ENCODE measurements at places on chromosomes 3 and 15. TPM values are rescaled to one million over a fixed set of nuclear protein-coding genes. Genes with fewer than 3 reads are reported as not detected.

- DNase-seq: peak; percentile 73
- H3K4me1 ChIP-seq: peaks cover 3% of the 10 kb centered on the region
- H3K27me3 ChIP-seq: peaks cover 79% of the 10 kb centered on the region
- H3K4me3 ChIP-seq: no peak overlapping the region
Measured at GRCh38 chr15:88605189-88606069, 15.7 kb upstream of the AEN start.

DNA sequence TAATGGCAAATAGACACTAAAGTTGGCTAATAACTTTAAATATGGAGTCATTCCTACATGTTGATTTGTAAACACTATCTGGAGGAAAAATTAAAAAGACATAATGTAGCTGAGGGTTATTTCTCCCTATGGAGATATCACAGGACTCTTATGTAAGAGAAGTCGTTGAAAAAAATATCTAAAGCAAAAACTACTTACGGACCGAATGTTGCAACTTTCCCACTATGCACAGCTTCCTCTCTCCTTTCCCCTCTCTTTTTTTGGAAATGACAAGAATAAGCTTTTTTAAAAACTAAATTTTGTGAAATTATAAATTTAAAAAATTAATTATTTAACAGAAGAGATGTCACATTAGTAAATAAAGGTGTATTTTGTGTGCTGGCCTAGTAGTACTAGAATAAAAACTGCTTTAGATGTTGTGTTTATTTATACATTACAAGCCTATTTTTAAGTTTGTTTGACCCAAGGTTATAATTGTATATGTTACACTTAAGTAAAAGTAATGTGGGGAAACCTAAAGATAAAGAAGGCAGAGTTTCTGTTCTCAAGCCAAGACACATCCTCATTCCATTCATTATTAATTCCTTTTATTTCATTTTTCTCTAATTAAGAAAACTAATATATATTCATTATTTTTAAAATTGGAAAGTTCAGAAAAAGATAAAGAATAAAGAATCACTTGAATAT, 20.7 kb upstream of the PPARG start:
- H3K36me3 ChIP-seq: no peaks in the 10 kb centered on the region
- H3K27me3 ChIP-seq: no peaks in the 10 kb centered on the region
- H3K4me3 ChIP-seq: no peak overlapping the region
- H3K4me1 ChIP-seq: no peaks in the 10 kb centered on the region
- H3K27ac ChIP-seq: no peak overlapping the region

GRCh38 chr3:17535274-17535673, 207.2 kb downstream of the TBC1D5 start:
- no peaks in the 10 kb centered on the region for H3K27me3 ChIP-seq
- no peak for DNase-seq
- no peaks in the 10 kb centered on the region for H3K4me1 ChIP-seq
- H3K36me3 ChIP-seq: no peaks in the 10 kb centered on the region

DNA sequence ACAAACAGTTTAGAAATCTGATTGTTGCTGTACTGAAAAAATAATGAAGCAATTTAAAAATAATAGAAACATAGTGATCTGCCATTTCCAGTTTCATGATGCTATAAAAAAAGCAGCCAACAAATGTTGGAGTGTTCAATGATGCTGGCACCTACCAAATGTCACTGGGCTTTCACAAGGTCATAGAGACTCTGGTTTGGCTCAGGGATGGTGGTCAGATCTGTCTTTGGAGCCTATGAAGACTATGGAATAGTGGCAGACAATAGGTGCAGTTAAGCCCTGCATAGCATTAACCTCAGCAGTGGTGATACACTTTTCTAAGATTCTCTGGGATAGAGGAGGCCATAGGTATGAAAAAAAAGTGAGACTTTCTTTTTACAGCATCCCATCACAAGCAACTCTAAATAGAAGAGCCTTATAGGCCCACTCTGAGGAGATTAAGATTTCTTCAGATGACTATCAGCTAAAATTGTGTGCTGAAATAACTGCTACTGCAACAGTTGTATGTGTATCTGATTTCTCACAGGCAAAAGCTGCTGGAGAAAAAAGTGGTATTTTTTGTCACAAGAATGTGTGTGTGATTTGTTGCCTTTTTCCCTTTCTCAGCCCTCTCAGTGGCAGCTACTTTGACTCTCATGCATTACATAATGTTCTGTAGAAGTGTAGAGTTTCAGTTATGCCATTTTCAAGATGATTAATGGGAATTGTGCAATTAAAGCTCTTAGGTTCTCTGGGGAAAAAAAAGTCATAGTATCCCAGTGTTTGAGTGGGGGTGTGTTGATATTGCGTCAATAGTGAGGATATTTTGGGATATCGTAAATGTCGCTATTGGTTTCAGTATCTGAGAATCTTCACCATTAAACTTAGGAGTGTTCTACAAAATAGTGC, 137.4 kb downstream of the MBNL1 start:
- peak overlapping the region; percentile 59 for H3K27ac ChIP-seq
- H3K36me3 ChIP-seq: no peaks in the 10 kb centered on the region
- H3K27me3 ChIP-seq: no peaks in the 10 kb centered on the region
- peaks cover 27% of the 10 kb centered on the region for H3K4me1 ChIP-seq

DNA sequence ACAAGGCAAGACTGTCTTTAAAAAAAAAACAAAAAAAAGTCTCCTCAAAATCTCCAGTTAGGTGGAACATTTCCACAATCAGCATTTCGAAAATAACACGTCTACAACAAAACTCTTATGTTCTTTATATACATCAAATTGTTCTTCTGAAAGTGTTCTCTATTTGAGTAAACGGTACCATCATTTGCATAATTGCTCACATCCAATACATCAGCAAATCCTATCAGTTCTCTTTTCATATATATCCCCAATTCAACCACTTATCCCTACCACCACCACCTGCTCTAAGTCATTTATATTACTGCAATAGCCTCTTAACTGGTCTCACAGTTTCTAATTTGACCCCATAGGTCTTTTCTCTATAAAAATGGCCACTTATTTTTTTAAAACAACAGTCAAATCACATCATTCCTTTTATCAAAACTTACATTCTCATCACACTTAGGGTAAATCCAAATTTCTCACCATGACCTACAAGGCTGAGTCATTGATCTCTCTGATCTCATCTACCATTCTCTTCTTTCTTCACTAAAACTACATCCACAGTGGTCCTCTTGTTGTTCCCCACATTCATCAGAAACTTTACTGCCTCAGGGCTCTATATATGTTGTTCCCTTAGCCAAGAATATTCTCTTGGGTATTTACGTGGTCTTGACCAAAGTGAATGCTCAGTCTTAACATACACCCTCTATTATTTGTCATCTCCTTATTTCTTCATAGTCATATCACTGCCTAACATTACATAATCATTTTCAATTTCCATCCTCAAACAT, 237.0 kb downstream of the SCAPER start:
- H3K27ac ChIP-seq: no peak overlapping the region
- no peak for DNase-seq
- H3K27me3 ChIP-seq: no peaks in the 10 kb centered on the region
- no peaks in the 10 kb centered on the region for H3K4me1 ChIP-seq
- H3K4me3 ChIP-seq: no peak overlapping the region
- H3K36me3 ChIP-seq: no peaks in the 10 kb centered on the region

The B3GALNT1 gene
- total RNA-seq: 19.1 TPM

GRCh38 chr3:122799322-122799721, 4.5 kb downstream of the SLC49A4 start:
- H3K4me1 ChIP-seq: peaks cover 12% of the 10 kb centered on the region
- H3K4me3 ChIP-seq: no peak overlapping the region
- H3K27ac ChIP-seq: no peak overlapping the region

The KNG1 gene
- 88.9 TPM for total RNA-seq

The RTP3 gene
- total RNA-seq: 0.64 TPM

GRCh38 chr3:190193210-190193609, 72.5 kb upstream of the P3H2 start:
- DNase-seq: no peak
- peaks cover 5% of the 10 kb centered on the region for H3K4me1 ChIP-seq
- H3K27me3 ChIP-seq: no peaks in the 10 kb centered on the region
- no peaks in the 10 kb centered on the region for H3K36me3 ChIP-seq
- H3K27ac ChIP-seq: peak overlapping the region; percentile 38
- no peak overlapping the region for H3K4me3 ChIP-seq

DNA sequence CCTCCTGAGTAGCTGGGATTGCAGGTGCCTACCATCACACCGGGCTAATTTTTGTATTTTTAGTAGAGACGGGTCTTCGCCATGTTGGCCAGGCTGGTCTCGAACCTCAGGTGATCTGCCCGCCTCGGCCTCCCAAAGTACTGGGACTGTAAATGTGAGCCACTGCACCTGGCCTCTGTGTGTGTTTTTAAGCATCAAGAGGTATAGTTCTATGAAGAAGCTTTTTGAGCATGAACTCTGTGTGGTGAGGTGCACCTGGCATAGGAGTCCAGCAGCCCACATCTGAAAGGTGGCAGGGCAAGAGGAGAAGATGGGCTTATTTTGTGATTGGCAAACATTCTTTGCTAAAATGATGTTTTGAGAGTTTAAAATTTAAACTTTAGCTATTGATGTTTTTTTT, 118.0 kb downstream of the DGKG start:
- no peak for DNase-seq
- H3K4me3 ChIP-seq: no peak overlapping the region
- H3K27me3 ChIP-seq: no peaks in the 10 kb centered on the region
- H3K36me3 ChIP-seq: no peaks in the 10 kb centered on the region

The XIRP1 gene
- 0.10 TPM for total RNA-seq

DNA sequence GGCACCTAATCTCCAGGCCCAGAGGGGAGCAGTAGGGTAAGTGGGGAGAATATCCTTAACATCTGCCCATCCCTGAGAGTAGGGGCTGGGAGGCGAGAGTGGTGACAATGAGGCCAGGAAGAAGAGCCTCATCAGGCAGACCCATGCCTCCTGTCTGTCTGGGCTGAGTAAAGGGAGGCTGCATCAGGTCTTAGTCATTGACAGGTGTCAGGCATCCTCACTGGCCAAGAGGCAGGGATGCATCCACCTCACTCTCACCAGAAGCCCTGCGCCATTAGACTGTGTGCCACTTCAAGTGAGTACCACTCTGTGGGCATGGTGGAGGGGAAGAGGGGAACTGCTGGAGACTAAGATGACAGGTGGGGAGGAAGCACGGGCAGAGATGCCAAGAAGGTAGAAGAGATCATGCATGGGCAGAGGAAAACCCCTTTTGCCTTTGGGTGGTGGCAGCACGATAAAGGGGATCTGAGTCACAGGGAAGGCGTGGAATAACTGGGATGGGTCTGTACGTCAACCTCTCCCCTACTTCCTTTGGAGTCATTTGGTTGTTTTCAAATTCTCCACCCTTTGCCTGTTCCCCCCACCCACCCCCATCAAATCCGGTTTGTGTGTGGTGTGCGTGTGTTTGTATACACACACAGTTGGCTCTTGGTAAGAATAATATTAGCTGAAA, 14.1 kb downstream of the ANAPC13 start:
- H3K27ac ChIP-seq: no peak overlapping the region
- H3K4me3 ChIP-seq: no peak overlapping the region
- no peak for DNase-seq
- H3K36me3 ChIP-seq: no peaks in the 10 kb centered on the region
- H3K27me3 ChIP-seq: no peaks in the 10 kb centered on the region

DNA sequence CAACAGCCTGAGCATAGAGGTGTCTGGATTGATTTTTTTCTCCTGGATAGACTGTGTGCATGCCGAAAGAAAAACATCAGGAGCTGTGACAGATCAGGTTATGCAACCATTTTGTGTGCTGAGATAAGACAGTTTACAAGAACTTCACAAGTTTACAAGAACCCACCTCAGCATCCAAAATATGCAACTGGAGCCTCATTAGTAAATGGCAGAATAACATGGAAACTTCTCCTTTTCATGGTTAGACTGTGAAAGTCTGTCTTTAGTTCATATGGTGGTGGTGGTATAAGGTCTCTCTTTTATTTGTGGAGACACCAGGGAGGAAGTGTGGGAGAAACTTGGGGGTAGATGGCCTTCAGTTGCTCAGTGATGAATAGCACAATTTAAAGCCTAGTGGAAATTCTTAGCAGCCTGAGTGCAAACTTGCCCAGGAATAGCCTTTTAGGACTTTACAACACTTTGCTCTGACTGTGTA, 3.7 kb upstream of the ZNF609 start:
- no peaks in the 10 kb centered on the region for H3K27me3 ChIP-seq
- H3K27ac ChIP-seq: peak overlapping the region; percentile 71
- H3K36me3 ChIP-seq: no peaks in the 10 kb centered on the region
- H3K4me1 ChIP-seq: peaks cover 42% of the 10 kb centered on the region
- peak; percentile 27 for DNase-seq

GRCh38 chr15:67134067-67134838, 68.9 kb downstream of the SMAD3 start:
- no peak overlapping the region for H3K4me3 ChIP-seq
- no peaks in the 10 kb centered on the region for H3K36me3 ChIP-seq
- peak overlapping the region; percentile 85 for H3K27ac ChIP-seq

DNA sequence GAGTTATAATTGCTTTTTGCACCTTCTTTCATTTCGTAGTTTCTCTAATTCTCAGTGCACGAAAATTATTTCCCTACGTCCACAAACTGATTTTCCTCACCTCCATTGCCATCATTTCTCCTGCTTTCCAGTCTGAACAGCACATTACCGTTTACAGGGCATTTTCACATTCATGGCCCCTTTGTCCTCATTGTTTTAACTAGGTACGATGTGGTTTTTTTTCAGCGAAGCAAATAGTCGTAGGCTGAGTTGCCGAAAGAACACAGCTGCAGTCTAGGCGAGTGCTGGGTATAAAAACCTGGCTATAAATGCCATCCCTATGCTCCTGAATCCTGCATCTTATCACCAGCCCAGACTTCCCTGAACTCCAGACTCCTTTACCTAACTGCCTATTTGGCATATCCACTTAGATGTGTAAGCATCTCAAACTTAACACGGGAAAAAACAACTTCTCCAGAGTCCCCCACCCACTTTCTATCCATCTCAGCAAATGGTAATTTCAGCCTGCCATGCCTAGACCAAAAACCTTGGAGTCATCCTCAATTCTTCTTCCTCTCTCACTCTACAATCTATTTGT, 691 bp upstream of the FSIP1 start:
- H3K36me3 ChIP-seq: no peaks in the 10 kb centered on the region
- no peaks in the 10 kb centered on the region for H3K27me3 ChIP-seq
- peak overlapping the region; percentile 78 for H3K27ac ChIP-seq

GRCh38 chr15:78360367-78360801, 20.2 kb downstream of the CRABP1 start:
- H3K36me3 ChIP-seq: no peaks in the 10 kb centered on the region
- H3K27me3 ChIP-seq: no peaks in the 10 kb centered on the region
- peak overlapping the region; percentile 70 for H3K27ac ChIP-seq
- peak; percentile 76 for DNase-seq
- H3K4me1 ChIP-seq: peaks cover 16% of the 10 kb centered on the region

The GPR160 gene
- 96.2 TPM for total RNA-seq

DNA sequence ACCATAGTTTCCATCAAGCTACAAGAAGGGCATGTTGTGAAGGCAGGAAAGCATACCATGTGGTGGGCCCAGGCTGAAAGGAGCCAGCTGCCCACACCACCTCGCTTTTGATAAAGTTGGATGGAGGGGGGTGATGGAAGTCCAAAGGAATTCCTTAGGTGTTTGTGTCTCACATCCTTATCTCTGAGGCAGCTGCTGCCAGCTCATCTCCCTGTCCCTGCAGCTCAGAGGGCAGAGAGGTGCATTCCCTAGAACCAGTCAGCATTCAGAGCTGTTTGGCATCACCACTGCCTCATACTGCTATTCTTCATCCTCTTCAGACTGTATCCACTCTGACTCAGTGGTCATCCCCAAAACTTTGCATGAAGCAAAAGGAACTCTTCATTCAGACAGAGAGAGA, 141.5 kb upstream of the BFSP2 start:
- no peaks in the 10 kb centered on the region for H3K27me3 ChIP-seq
- H3K4me1 ChIP-seq: peaks cover 9% of the 10 kb centered on the region
- no peaks in the 10 kb centered on the region for H3K36me3 ChIP-seq
- no peak for DNase-seq
- H3K4me3 ChIP-seq: no peak overlapping the region
- H3K27ac ChIP-seq: no peak overlapping the region

Data from hepatocyte (in vitro differentiated cells).